ENCODE measurements at places on chromosomes 13 and 19. TPM values are rescaled to one million over a fixed set of nuclear protein-coding genes. Genes with fewer than 3 reads are reported as not detected.

The CBARP gene
- 6.4 TPM for total RNA-seq

The STARD13 gene
- 33.6 TPM for total RNA-seq

The SIGLECL1 gene
- not detected for total RNA-seq

The NCR1 gene
- not detected for total RNA-seq

The C13orf42 gene
- total RNA-seq = not detected

The LMO7 gene
- 23.0 TPM for total RNA-seq
